Kidney glomerular epithelial cell (primary cell): ENCODE measurements at places on chromosomes 11 and 22.

- DNase-seq = no peak
Observed at GRCh38 chr11:19834771-19835170, 122.1 kb downstream of the NAV2 start.

DNA sequence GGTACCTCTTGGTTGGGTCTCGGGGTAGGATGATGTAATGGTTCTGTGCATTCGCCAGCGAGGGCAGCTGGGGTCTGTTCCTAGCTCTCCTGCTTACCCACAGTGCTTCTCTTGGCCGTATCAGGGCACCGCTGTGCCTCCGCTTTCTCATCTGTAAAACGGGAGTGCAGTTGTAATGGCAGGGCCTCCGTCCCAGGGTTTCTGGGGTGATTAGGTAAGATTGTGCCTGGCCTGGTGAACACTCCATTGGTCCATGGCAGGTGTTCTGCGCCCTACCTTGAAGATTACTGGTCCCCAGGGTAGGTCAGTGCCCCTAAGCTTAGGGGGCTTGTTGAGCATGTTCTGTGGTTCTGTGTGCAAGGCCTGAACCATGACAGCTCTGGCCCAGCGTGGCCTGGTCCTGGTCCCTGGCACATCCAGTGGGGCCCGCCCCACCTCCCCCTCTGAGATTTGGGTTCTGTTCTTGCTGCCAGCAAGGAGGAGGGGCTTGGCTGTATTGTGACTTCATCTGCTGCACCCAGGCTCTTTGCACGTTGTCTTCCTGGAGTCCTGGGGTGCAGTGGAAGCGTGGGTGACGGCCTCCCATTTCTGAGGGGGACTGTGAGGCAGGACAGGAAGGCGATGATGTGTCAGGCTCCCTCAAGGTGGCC is 4.9 kb downstream of the MYRF start:
- DNase-seq = no peak

GRCh38 chr11:72974487-72975205 is 160.4 kb downstream of the ATG16L2 start:
- DNase-seq = no peak

DNA sequence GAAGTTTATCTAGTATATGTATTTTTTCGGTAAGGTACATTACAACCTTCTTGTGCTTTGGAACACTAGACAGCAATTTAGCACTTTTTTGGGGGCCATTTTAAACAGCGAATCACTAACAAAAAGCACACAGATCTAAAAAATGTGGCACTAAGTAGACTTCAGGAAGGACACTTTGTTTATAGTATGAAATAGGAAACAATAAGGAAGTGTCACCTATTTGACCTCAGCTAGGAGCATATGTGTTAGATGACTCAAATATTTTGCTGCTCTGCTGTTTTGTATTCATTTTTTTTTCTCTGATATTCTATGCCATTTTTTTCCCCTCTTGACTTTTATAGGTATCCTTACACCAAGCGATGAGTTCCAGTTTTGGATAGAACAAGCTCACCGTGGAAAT is 5.6 kb downstream of the DYNC2H1 start:
- DNase-seq = no peak

GRCh38 chr22:27810609-27811151 is 9.1 kb upstream of the MN1 start:
- DNase-seq = no peak

GRCh38 chr11:45568049-45568448 is 97.4 kb downstream of the CHST1 start:
- no peak for DNase-seq

- no peak for DNase-seq
Observed at GRCh38 chr11:47641600-47642098, 710 bp downstream of the MTCH2 start.

GRCh38 chr11:68133761-68134160 is 12.6 kb upstream of the CHKA start:
- no peak for DNase-seq

- no peak for DNase-seq
Observed at GRCh38 chr22:27050771-27051170, 393.4 kb downstream of the MIAT start.

GRCh38 chr11:64842366-64842759 is 2.1 kb downstream of the CDC42BPG start:
- DNase-seq = no peak

- no peak for DNase-seq
Observed at GRCh38 chr11:79026803-79027445, 413.9 kb downstream of the TENM4 start.
